Naive thymus-derived CD4-positive, alpha-beta T cell (primary cell): ENCODE measurements at places on chromosomes 6 and 20. TPM values are rescaled to one million over a fixed set of nuclear protein-coding genes. Genes with fewer than 3 reads are reported as not detected.

DNA sequence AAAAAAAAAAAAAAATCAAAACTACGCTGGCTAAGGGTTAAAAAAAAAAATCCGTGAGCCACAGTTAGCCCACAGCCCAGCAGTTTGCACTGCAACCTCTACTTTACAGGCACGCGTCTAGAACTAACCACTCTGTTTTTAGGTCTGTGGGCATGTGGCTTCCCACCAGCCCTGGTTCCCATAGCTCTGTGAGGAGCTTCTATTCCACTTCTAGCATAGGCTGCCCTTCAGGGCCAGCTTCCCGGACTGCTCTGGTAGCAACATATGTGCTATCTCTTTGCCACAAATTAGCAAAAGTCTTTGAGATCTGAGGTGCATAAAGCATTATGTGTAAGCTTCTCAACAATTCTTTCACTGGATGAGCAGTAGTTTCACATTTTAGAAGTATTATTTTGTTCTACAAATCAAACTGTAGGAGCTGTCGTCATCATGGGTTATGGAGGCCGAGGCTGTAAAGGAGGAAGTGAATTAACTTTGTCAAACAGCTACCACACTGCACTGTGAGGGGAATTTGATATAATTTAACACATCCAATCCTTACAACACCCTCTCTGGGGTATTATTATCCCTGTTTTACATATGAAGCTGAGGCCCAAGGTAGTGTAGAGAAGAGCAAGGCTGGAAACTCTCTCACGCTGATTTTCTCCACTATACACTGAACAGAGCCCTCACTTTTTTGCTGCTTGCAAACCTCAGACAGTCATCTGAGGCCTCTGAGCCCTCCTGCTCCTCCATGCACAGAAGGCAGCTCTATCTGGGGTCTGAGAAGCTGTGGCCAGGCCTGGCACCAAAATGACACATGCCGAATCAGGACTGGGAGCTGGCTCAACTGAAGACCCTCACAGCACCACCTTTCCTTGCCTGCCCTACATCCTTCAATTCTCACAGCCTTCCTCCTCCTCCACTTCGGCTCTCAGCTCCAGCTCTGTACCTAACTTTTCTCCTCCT, 35.4 kb downstream of the MAN1A1 start:
- DNase-seq, result peak; percentile 39

The BPIFB6 gene
- not detected for total RNA-seq

The DNMT3B gene
- 2.5 and 2.6 TPM in 2 replicates for total RNA-seq

- DNase-seq, result no peak
Observed at GRCh38 chr20:49366687-49367086, 88.8 kb upstream of the ZNFX1 start.

- DNase-seq, result no peak
Observed at GRCh38 chr6:122143813-122144601, 255.4 kb upstream of the HSF2 start.

GRCh38 chr6:159321267-159321666, 152.1 kb downstream of the FNDC1 start:
- DNase-seq, result no peak

The OR2H2 gene
- total RNA-seq, result not detected

- DNase-seq, result no peak
Observed at GRCh38 chr20:49937027-49937929, 1.1 kb downstream of the RNF114 start.

GRCh38 chr6:72078096-72078495, 191.7 kb downstream of the RIMS1 start:
- DNase-seq, result no peak
